ENCODE measurements at places on chromosomes 5 and 9.

- peak; percentile 4 for DNase-seq
Observed at GRCh38 chr5:167723254-167723871, 568.1 kb upstream of the WWC1 start.

DNA sequence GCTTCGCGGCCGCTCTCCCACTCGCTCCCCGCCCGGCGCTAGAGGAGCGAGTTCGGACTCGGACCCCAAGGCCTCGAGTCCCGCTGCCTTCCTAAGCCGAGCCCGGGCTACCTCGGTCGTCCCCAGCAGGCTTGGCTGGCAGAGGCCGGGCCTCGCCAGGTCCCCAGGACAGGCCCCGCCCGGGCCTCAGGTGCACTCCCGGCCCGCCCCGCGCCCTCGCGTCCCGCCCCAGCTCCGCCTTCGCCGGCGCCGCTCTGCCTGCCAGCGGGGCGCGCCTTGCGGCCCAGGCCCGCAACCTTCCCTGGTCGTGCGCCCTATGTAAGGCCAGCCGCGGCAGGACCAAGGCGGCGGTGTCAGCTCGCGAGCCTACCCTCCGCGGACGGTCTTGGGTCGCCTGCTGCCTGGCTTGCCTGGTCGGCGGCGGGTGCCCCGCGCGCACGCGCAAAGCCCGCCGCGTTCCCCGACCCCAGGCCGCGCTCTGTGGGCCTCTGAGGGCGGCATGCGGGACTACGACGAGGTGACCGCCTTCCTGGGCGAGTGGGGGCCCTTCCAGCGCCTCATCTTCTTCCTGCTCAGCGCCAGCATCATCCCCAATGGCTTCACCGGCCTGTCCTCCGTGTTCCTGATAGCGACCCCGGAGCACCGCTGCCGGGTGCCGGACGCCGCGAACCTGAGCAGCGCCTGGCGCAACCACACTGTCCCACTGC lies at the start of gene SLC22A5:
SLC22A5 (plus strand) TSS at position 237 of the 707 bp plus-strand sequence; CDS start at position 500, 263 bp downstream.
- DNase-seq = no peak

DNA sequence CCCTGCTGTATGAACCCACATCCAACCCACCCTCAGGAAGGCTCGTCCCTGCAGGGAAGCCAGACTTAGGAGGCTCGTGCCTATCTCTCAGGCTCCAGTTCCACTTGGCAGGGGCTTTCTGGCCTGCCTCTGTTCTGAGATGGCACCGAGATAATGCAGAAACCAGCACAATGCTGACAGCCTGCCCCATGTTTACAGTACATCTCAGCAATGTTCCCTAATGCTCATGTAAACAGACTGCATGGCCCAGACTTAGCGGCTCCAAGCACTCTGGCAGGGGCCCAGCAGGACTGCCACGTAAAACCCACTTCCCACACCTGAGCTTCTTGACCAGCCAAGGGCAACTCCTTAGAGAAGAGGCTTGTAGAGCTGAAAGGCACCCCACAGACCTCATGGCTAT lies 499.5 kb upstream of the BRINP1 start:
- DNase-seq = no peak

DNA sequence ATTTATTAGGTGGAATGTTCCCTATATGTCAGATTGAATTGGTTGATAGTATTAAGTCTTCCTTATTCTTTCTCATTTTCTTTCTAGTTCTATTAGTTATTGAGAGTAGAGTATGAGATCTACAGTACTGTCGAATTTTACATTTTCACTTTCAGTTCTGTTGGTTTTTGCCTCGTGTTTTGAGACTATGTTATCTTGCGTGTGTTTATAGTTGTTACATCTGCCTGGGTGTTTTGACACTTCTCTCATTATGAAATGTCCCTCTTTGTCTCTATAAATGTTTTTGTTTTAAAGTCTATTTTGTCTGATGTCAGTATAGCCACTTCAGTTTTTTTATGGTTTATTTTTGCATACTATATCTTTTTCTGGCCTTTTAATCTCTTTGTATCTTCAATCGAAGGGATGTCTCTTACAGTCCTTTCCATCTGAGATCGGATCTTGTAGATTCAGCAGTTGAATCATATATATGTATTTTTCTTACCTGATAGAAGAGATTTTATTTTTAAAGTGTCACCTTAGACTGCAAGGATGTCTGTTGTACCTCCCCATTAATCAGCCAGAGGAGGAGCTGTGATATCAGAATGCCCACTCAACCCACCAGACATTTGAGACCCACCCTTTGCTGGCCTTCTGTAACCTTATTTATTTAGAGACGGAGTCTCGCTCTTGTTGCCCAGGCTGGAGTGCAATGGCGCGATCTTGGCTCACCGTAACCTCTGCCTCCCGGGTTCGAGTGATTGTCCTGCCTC lies 20.7 kb downstream of the EHMT1 start:
- no peak for DNase-seq

DNA sequence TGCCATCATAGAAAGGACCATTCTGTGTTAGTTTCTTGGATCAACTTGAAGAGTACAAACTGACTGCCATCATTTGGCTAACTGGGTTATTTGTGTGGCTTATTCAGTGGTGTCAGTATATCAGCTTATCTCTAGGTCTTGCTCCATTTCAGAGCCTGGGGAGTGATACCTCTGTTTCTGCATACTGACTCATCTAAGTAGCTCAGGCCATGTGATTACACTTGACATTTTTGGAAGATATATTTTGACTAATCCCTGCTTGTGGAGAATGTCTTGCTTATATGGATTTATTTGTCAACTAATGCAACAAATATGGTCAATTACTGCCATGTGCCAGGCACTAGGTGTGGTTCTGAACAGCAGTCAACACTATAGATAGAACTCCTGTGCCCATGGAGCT lies 311.7 kb downstream of the YTHDC2 start:
- DNase-seq = no peak

- no peak for DNase-seq
Observed at GRCh38 chr5:176424181-176424580, 7.8 kb upstream of the CLTB start.

- no peak for DNase-seq
Observed at GRCh38 chr5:32828492-32828891, 117.4 kb downstream of the NPR3 start.

DNA sequence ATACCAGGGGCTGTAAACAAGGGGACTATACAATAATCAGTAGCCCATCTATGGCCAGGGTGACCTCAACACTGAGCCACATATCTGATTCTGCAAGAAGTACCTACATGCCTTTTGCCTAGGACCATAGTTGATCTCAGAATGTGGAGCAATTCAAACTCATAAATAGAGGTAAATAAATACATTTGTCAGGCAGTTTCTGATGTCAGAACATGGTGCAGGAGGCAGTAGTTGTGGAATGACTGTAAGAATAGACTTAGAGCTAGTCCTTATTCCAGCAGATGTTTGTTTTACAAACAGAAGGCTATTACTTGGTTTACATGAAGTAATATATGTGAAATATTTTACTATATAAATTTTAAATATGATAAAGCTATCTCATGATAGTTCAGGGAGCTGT lies 330.7 kb upstream of the DAB2 start:
- DNase-seq = no peak

GRCh38 chr9:37927132-37927531 lies 23.2 kb upstream of the SLC25A51 start:
- no peak for DNase-seq

- DNase-seq = no peak
Observed at GRCh38 chr5:116009806-116010205, 22.5 kb upstream of the ARL14EPL start.

GRCh38 chr9:137506274-137506673 lies 43.9 kb downstream of the PNPLA7 start:
- no peak for DNase-seq

DNA sequence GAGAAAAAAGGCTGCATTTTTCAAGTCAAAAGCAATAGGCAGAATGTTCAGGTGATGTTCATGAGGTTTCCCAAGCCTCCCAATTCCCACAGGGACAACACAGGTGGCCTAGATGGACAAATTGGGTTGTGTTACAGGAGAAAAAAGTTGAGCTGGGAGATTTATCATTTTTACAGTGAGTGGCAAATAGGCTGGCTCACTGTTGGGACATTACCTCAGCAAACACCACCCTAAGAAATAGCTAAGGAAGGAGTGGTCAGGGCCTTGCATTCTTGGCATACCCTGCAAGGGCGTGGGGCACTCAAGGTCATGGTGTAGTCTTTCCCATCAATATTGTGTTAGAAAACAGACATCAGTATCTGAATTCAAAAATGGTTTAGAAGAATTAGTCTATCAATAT lies 23.3 kb upstream of the CPLANE1 start:
- no peak for DNase-seq

GRCh38 chr9:98150164-98150563 lies 31.1 kb upstream of the TRIM14 start:
- no peak for DNase-seq

DNA sequence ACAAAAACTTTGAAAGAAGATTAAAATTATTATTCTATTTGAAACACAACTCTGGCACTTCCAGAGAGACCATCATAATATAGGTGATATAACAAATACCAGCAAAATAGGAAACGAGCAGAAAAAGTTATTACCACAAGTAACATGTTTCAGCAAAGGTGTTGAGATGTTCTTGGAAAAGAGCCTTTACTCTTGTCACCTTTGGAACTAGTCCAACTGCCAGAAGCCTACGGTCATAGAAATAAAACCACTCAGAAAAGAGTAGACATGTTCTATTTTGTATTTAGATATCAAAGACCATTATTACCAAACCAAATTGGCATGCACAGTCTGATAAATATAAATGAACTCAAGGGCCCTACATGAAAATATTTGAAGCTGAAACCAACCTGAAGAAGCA lies 145.0 kb upstream of the DMAC1 start:
- no peak for DNase-seq

GRCh38 chr5:160155017-160155750 lies 35.9 kb upstream of the PWWP2A start:
- DNase-seq = no peak

GRCh38 chr9:72577212-72577753 lies 55.9 kb downstream of the TMC1 start:
- DNase-seq = no peak

GRCh38 chr9:95139126-95139525 lies 178.4 kb downstream of the FANCC start:
- no peak for DNase-seq

DNA sequence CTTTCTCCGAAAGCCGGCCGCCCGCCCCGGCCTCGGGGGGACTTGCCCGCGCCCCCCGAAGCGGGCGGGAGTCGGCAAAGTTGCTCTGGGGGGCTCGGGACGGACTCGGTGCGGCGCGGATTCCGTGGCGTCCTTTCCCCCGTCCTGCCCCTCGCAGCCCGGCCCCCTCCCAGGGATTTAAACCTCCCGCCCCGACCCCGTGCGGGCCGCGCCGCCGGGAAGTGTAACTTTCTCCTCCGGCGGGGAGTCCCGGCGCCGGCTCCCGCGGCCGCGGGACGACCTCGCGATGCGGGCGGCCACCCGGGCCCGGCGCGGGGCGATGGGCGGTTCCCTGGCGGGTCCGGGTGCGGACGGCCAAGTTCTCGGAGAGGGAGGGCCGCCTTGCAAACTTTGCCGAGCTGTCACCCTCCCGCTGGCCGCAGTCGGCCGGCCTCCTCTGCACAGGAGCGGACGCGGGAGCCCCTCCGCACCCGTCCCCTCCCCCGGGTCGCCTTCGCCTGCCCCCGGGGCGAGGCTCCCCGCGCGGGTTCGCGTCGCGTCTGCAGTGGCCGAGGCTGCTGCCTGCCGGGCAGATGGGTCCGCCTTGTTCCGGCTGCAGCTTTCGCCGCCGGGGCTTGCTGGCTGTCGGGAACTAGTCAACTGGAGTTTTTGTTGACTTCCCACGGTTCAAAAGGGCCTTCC lies 732 bp downstream of the PBX3 start:
- no peak for DNase-seq

- no peak for DNase-seq
Observed at GRCh38 chr9:88535226-88536022, 446 bp downstream of the NXNL2 start.

GRCh38 chr5:72860499-72860898 lies 44.0 kb downstream of the TNPO1 start:
- no peak for DNase-seq

GRCh38 chr5:117103703-117104102 lies 529.1 kb upstream of the SEMA6A start:
- DNase-seq = no peak

DNA sequence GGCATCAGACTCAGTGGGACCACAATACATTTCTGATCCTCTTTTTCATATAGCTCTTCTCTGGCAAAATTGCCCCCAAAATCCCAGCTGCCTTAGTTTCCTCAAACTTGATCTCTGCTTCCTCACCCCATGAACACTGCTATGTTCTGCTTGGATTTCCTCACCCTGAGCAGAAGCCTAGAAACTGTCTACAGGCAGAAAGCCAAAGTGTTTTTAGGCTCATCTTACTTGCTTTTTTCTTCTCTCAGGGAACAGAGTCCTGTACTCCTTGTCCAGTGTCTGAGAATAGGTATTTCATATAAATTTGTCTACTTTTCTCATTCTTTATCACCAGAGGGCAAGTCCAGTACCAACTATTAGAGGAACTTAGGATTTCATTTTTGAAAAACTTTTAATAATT lies 21.5 kb upstream of the UBAP1 start:
- DNase-seq = no peak

DNA sequence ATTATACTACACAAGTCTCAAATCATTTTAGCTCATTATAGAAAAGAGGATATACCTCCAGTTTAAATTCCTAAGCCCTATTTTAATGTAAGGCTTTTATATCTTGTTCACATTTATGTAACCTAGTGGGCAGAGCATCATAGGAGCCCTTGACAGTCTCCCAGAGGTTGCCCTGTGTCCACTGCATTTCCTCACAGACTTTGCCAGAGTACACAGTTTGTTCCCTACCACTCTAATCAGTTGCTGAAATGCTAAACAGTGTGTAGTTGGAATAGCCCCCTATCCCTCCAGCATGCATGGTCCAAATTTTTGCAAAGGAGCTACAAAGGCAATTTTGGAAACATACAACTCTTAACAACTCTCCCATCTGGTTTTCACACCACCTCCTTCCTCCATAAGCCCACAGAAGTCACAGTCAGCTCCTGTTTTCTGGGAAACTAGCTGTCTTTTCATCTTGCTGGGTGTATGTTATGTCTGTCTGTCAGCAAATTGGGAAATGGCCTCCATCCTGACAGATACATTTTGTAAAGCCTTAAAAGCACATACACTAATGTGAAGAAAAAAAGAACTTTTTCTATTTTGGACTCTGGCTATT lies 212.2 kb downstream of the DENND1A start:
- no peak for DNase-seq

DNA sequence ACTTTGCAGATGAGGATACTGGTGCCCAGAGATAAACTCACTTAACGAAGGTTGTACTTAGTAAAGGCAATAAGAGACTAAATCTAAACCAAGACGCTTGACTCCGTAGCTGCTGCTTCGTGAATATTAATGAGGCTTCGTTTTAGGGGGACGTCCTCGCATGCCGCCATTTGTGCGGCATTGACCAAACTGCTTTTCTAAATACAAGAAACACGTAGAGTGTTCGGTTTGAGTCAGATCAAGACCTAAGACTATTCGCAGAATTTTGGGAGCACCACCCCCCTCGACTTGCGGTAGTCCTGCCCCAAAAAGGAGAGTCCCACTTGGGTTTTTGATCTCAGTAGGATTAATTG lies 1.1 kb downstream of the NPM1 start:
- DNase-seq = no peak

- DNase-seq = peak; percentile 53
Observed at GRCh38 chr9:137027369-137028262, at the start of gene ABCA2. Gene ABCA2, minus strand, starts transcription at chr9:137028237. Its CDS starts 97 bp downstream, at chr9:137028140.

Measured in amygdala (tissue), 56 donors.